Activated T-helper 2 cell treated with anti-CD3 and anti-CD28 coated beads, Interferon-gamma antibody, Interleukin-2, Interleukin-4, amounts not matched to agents 10 μg/mL and 5 μg/mL and 100 μg/mL, durations not matched to agents 14 hours and 24 hours and 36 hours (primary cell): ENCODE measurements at places on chromosomes 3 and 15. TPM values are rescaled to one million over a fixed set of nuclear protein-coding genes. Genes with fewer than 3 reads are reported as not detected.

DNA sequence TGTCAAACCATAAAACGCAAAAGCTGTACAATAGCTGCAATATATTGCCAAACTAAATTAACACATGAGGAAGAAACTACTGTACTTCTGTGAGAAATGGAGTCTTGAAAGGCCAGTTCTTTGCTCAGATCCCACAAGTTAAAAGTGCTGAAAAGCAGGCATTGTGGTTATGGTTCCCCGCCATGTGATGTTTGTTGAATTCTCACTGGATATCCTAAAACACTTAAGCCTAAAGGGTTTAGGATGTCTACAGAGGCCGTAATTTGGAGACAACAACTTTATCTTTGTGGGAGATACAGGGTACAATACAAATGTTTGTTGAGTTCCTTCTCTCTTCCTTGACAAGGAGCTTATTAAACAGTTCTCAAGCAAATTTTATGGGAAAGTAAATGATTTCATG is 53.2 kb downstream of the TMEM212 start:
- DNase-seq, result no peak
- H3K27ac ChIP-seq, result no peak overlapping the region
- H3K36me3 ChIP-seq, result no peaks in the 10 kb centered on the region
- peaks cover 40% of the 10 kb centered on the region for H3K27me3 ChIP-seq

- H3K27me3 ChIP-seq, result peaks cover 10% of the 10 kb centered on the region
- H3K4me3 ChIP-seq, result no peak overlapping the region
- H3K36me3 ChIP-seq, result no peaks in the 10 kb centered on the region
- no peak for DNase-seq
- H3K27ac ChIP-seq, result no peak overlapping the region
These were observed 61.5 kb downstream of the ASB7 start for GRCh38 chr15:100663915-100664281.

DNA sequence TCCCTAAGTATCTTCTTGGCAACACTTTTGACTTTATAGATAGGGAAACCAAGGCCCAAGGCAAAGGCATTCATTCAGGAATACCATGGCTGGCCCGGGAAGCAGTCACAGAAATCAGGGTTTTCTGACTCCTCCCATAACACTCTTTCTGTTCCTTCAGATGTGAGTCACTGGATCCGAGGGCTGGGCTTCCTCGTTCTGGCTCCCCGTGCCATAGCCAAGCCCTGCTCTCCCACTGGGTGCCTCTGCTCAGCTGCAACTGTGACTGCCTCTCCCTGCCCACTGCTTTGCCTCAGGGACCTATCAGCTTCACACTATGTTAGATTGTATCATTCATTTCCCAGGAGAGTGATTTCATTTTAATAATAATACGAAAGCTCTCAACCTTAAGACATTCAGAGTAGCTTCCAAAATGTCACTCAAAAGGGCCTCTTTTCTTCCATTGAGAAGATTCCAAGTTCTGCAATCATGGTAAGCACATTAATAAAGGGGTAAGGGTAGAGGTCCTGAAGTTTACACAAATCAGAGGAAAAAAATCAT is 50.2 kb downstream of the GABRB3 start:
- no peak overlapping the region for H3K4me3 ChIP-seq
- no peaks in the 10 kb centered on the region for H3K36me3 ChIP-seq

GRCh38 chr15:70195587-70196305 is 98.0 kb upstream of the TLE3 start:
- H3K27ac ChIP-seq, result no peak overlapping the region
- no peaks in the 10 kb centered on the region for H3K4me1 ChIP-seq
- no peak for DNase-seq
- no peaks in the 10 kb centered on the region for H3K36me3 ChIP-seq

PDZRN3 gene
- total RNA-seq, result not detected in 2 replicates

MKRN3 gene
- 1.0 and 1.9 TPM in 2 replicates for total RNA-seq

GRCh38 chr3:108021131-108021530 is 69.7 kb downstream of the CD47 start:
- peaks cover 3% of the 10 kb centered on the region for H3K4me1 ChIP-seq
- no peak for DNase-seq
- no peak overlapping the region for H3K27ac ChIP-seq
- no peak overlapping the region for H3K4me3 ChIP-seq
- H3K36me3 ChIP-seq, result no peaks in the 10 kb centered on the region
